ENCODE measurements at places on chromosomes 4 and X.
A peak's percentile ranks its signal among the peaks of the same experiment; 100 is the strongest.

DNA sequence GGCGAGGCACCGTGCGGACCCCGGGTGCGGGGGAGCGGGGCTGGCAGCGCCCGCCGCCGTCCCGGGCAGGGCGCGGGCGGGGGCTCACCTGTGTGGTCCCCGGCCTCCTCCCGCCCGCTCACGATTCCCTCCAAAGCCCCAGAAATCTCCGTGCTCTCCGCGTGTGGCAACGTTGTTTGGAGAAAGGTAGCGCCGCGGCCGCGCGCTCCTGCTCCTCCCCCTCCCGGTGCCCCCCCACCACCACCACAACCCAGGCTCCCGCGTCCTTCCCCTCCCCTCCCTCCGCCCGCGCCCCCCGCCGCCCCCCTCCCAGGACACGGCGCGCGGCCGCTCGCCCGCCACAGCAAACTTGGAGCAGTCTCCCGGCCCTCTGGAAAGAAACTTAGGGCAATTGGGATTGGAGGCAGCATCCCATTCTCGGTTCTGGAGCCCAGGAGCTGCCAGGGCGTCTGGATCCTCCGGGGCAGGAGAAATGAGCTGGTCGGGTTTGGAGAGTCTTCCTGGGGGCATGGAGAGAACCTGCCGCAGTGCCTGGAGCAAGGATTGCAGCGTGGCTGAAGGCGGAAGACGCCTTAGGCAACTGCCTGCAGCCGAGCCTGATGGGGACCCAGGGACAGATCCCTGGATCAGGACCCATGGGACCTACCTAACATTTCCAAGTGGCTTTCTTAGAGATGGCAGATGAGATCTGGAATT lies 855 bp downstream of the KLF3 start:
- DNase-seq: no peak

GRCh38 chrX:107826238-107827029 lies 768 bp downstream of the MID2 start:
- peak; percentile 5 for DNase-seq

DNA sequence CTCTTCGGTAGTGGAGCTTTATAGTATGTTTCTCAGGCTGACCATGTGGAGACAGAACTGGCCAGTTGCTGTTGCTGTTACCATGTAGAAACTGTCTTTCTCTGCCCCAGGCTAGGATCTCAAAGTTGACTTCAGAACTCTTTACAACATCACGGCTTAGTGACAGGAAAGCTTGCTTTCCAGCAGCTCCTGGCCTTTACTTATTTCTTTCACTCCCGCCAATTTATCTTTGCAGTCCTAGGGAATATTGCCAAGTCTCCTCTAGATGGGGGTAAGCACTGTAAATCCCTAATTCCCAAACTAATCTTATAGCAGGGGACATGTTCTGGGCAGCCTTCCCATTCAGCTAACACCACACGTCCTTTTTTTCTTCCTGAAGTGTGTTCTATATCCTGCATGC lies 631.6 kb downstream of the SPRY1 start:
- no peak for DNase-seq

DNA sequence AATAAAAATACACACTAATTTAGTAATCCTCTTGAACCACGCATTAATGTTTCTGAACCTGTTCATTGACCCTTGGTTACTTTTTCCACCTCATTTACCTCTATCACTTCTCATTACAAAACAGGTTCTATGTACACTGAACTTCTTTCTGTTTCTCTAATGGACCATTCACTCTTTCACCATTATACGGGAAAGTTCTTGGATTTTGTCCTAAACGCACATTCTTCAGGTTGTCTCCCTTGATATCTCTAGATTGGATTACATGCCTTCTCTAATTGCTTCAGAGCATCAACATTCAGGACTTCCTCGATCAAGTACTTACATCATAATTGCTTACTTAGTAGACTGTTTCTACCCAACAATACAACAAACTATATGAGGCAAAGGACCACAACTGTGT lies 359.4 kb upstream of the FSTL5 start:
- DNase-seq: no peak

- DNase-seq: no peak
These were observed 388.6 kb upstream of the PITX2 start for GRCh38 chr4:111011458-111011857.

- no peak for DNase-seq
These were observed 326.7 kb downstream of the STK32B start for GRCh38 chr4:5378002-5378401.

DNA sequence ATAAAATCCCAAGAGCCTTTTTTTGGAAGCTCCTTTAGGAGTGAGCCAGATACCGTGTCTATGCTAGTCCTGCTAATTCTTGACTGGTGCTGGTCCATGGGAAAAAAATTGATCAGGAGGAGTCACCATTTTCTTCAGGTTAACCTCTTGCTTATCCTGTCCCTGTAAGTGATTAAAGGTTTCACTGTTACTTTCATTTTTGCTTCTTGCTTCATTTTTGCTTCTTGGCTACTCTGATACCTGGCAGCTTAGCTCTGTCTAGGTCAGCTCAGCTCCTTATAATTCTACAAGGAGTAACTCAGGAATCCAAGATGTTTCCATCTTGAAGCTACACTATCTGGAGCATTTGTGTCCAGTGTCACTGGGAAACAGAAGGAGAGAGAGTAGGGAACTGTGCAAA lies 45.7 kb downstream of the AFM start:
- no peak for DNase-seq

GRCh38 chrX:1202251-1202650 lies 10.2 kb downstream of the CRLF2 start:
- no peak for DNase-seq

DNA sequence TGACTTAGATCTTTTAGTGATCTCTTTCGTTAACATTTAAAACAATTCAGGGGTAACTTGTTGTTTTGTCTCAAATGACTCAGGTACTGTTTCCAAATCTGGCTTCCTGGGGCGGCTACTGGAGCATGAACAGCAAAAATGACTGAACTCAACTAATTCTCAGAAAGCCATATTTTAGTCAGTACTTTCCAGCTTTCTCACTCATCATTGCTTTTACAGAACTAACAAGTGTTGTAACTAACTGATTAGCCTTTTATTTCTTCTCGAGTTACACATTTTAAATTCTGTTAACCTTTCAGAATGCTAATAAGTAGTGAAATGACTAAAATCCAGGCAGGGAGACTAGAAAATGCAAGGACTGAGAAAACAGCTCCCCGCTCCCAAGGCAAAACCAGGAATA lies 55.3 kb downstream of the JADE3 start:
- DNase-seq: no peak

DNA sequence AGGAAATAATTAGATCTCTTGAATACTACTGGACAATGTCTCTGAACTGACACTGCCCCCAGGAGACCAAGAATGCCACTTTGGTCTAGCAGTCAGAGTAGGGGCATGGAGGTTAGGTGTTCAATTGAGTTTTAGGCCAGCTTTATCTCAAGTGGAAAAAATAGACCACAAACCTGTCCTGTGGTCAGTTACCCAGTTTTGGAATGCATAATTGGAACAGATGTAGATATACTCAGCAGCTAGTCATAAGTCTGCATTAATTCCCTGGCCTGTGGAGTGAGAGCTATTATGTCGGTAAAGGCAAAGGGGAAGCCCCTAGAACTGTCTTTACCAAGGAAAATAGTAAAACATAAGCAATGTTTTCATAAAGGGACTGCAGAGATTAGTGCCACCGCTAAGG lies 587.7 kb downstream of the GLUD2 start:
- no peak for DNase-seq

- no peak for DNase-seq
These were observed 192.8 kb downstream of the CCNG2 start for GRCh38 chr4:77349796-77350195.

- DNase-seq: no peak
These were observed 147.7 kb downstream of the RASL11B start for GRCh38 chr4:53009824-53010223.

DNA sequence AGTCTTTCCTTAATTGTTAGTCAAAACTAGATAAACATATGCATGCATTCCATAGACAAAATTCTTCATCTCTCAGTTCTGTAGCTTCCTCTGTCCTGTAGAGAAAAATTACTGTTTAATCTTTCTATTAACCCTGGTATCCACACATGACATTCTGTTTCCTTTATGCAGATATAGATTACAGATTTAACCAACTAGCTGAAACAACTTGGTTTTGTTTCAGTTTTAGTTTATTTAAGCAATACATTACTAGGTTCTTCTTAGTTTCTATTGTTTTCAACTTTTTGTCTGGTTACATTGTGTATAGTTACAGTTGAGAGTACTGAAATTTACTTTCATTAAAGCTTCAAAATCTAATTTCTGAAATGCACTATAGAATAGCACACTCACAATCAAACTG lies 933.9 kb upstream of the EPHA5 start:
- DNase-seq: no peak

GRCh38 chrX:69019073-69019890 lies 146.0 kb downstream of the PJA1 start:
- DNase-seq: no peak

GRCh38 chrX:131901546-131901945 lies 121.6 kb upstream of the STK26 start:
- DNase-seq: no peak

- DNase-seq: no peak
These were observed 11.7 kb downstream of the CTAG1B start for GRCh38 chrX:154607370-154607769.

- DNase-seq: no peak
These were observed 33.7 kb downstream of the ANKRD17 start for GRCh38 chr4:73224886-73225285.

GRCh38 chr4:174549721-174550120 lies 27.4 kb upstream of the HPGD start:
- DNase-seq: no peak

- no peak for DNase-seq
These were observed 1090.9 kb upstream of the INTU start for GRCh38 chr4:126541820-126542219.

DNA sequence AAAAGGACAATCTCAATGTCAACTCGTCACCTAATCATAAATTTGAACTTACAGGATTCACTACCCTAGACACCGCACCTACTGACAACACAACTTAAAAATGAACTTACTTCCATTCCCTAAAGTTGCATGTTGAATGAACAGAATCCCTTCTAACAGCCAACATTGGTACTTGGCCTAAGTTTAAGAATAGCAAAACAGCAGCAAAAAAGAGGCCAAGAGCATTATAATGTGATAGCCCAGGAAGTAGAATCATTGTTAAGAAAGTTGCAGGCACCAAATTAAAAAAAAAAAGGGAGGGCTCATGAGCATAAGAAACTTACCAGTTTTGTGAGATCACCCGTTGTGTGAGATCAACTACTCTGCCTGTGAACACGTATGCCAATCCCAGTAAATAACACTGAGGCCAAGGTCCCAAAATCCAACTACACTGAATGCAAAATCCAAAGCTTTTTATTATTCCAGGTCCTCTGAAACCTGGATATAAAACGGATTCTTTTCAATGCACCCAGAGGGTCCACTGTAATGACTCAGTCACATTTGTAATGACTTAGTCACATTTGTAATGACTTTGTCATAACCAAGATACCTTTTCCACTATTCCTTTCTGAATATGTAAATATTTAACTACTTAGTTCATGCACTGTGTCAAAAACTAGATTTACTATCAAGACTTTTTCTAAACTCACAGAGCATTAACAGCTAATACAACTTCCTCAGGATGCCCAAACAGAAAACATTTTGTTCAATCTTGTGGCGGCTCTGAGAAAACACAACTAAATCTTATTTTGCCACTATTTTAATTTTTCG lies 6.8 kb downstream of the HNRNPDL start:
- no peak for DNase-seq

DNA sequence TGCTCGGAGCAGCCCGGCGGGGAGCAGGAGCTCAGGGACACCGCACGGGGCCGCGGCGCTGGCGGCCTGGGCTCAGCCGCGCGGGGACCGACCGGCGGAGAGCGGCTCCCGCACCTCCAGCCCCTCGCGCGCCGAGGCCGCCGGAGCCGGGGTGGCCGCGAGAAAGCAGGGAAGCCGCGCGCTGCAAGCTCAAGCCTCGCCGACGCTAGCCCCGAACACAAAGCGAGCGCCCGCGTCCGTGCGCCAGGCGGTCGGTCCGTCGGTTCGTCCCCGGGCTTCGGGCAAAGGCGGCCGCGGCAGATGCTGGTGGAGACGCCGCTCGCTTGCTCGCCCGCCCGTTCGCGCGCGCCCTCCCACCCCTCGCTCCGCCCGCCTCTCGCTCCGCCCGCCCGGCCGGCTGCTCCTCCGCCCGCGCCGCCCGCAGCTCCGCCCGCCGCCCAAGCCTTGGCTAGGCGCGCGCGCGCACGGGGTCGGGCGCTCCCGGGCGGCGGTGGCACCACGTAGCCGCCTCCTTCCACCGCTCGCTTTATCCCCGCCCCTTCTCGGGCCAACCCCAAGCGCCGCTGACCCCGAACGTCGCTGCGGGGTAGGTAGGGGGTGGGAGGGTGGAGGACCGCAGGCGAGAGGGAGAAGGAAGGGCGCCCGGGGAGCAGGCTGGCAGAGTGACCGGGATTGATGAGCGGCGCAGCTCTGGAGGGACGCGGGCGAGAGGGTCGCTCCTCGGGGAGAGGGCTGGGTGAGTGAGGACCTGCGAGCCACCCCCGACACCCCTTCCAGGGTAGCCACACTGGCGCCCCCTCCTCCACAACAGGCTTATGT lies at the start of gene TSPAN5:
Gene TSPAN5 (minus strand): TSS at position 325 of the 819 bp plus-strand sequence.
- DNase-seq: peak; percentile 73
